ENCODE measurements at places on chromosomes 11 and 22.
A peak's percentile ranks its signal among the peaks of the same experiment; 100 is the strongest.

- DNase-seq, result peak; percentile 74
These were observed 21.9 kb downstream of the ZMAT5 start for GRCh38 chr22:29744902-29745301.

- DNase-seq, result peak; percentile 81
These were observed 10.6 kb downstream of the LRRC51 start for GRCh38 chr11:72091292-72091691.

GRCh38 chr22:49142296-49142695 lies 685.4 kb downstream of the BRD1 start:
- DNase-seq, result no peak

DNA sequence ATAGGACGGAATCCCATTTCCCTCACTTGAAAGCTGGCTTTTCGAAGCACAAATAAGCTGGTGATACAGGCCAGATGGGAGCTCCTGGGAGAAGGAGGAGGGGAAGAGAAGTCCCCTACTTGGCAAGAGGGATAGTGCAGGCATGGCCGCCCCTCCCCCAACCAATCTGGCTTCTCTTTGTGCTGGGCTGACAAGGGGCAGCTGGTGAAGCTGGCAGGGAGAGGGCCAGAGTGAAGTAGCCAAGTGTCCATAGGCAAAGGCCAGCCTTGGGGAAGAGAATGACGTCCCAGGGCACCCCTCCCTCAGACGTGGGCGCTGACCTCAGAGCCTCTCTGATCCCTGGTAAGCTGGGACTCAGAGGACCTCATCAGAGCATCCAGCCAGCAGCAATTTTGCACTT lies 78.7 kb upstream of the GRAMD1B start:
- DNase-seq, result peak; percentile 93

DNA sequence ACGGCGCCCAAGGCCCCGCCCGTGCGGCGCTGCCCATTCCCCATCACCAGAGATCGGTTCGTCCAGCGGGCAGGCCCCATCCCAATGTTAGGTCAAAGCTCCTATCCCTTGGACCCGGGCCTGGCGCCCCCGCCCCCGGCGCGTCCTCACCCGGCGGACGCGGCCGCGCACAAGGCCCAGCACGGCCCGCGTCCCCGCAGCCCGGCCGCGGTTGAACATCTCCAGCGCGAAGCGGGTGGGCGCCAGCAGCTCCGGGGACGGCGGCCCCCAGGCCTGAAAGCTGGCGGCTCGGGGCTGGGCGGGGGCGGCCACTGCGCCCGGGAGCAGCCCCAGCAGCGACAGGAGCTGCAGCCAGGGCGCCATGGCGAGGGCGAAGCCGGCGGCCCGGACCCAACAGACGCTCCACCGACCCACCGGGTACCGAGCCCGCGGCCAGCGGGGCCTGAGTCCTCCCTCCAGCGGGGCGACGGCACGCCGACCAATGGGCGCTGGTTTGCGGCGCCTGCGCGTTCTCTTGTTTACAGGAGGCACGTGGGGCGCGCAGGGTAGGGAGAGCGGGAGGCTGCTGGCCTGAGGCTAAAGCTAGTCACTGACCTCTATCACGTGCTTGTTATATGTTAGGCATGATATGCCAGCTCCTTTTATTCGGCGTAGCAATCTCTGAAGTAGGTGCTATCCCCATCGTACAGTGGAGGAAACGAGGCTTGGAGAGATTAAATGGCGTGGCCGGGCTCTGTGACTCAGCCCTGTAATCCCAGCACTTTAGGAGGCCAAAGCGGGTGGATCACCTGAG lies at the start of gene CTSF:
TSS of gene CTSF (minus strand) at position 483 of the 793 bp plus-strand sequence. CDS start at position 363, 120 bp downstream.
- DNase-seq, result peak; percentile 94

DNA sequence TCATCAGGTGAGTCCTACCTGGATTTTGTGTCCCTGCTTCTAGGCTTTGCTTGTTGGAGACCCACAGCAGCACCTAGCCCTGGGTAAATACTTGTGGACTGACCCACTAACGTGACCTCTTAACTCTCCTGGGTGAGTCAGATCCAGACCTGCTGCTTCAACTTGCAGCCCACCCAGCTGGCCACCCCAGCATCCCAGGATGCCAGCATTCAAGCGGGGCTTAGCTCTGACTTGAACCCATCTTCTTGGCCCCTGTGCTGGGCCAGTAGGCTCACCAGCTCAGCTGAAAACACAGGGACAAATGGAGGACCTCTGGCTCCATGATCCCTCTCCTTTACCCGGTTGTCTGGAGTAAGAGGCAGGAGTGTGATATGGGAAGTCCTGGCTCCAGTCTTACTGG lies 33.5 kb downstream of the PARVG start:
- DNase-seq, result no peak

- DNase-seq, result no peak
These were observed 182.9 kb upstream of the CTSC start for GRCh38 chr11:88520391-88520790.

- DNase-seq, result peak; percentile 48
These were observed 85.0 kb downstream of the SERGEF start for GRCh38 chr11:17927681-17928343.

DNA sequence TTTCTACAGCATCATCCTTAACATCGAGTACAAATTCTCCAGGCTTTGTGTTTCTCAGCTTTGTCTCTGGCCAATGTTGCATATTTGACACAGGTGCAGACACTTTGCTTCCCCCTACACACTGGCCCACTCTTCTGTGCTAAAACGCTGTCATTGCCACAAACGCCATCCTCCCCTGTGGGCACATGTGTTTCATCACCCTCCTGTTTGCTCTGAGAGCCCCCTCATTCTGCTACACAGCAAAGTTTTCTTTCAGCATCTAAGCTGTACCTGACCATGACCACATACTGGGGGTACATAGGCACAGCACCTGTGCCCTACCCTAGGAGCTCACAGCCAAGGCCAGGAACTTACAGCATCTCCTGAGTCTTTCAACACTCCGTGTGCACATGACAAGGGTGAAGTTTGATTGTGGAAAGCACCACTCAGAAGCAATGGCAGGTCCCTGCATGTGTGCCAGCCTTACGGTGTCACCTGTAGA lies 7.9 kb upstream of the IGLL5 start:
- DNase-seq, result no peak

- DNase-seq, result no peak
These were observed 5.1 kb upstream of the TIRAP start for GRCh38 chr11:126277780-126278179.

- DNase-seq, result no peak
These were observed 44.4 kb downstream of the FAT3 start for GRCh38 chr11:92269021-92269420.

DNA sequence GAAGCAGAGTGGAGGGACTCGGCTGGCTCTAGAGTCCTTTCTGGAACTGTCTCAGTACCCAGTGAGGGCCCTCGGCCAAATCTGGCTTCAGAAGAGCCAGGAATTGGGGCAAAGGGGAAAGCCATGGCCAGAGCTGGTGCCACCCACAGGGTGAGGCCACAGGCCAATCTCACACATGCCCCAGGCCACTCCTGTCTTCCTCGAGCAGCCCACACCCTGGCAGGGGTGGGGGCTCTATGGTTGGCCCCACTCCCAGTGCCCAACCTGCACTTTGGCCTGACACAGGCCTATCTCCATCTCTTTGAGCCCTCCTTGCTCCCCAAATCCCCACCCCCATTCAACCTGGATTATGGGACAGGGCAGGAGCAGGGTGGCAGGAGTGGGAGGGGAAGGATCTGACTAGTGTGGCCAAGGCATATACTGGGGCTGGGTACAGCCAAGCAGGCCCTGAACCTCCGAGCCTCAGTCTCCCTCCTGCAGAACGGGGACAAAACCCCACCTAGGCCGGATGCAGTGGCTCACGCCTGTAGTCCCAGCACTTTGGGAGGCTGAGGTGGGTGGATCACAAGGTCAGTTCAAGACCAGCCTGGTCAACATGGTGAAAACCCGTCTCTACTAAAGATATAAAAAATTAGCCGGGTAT lies 6.9 kb downstream of the TST start:
- DNase-seq, result no peak

- no peak for DNase-seq
These were observed 423.0 kb downstream of the BRD1 start for GRCh38 chr22:49404576-49405241.

- DNase-seq, result peak; percentile 96
These were observed 109.5 kb downstream of the CCDC81 start for GRCh38 chr11:86483940-86484794.

GRCh38 chr11:64923151-64923661 lies 1.3 kb upstream of the PPP2R5B start:
- no peak for DNase-seq

- no peak for DNase-seq
These were observed 31.5 kb downstream of the EHF start for GRCh38 chr11:34652191-34652973.

DNA sequence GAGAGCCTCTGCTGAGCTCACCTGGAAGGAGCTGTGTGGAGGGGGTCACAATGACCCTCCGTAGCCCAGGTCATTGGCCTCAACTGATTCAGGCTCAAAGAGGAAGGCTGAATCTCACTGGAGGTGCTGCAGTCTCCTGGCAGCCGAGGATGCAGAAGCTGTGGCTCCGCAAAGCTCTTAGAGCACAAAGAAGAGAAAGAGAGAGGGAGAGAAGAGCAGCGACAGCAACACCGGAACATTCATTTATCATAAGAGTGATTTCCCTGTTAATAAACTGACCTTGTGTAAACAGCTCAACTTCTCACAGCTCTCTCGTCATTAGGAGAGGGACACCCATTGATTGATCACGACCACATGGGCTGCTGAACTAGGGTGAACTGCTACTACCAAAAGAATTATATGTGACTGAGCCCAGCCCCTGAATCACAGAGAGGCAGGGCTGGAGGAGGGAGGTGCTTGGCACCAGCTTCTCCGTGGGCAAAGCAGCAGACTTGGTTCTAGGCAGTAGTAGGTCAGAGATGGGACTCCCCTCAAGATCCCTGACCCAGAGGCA lies 281.7 kb downstream of the NXPE2 start:
- DNase-seq, result no peak

DNA sequence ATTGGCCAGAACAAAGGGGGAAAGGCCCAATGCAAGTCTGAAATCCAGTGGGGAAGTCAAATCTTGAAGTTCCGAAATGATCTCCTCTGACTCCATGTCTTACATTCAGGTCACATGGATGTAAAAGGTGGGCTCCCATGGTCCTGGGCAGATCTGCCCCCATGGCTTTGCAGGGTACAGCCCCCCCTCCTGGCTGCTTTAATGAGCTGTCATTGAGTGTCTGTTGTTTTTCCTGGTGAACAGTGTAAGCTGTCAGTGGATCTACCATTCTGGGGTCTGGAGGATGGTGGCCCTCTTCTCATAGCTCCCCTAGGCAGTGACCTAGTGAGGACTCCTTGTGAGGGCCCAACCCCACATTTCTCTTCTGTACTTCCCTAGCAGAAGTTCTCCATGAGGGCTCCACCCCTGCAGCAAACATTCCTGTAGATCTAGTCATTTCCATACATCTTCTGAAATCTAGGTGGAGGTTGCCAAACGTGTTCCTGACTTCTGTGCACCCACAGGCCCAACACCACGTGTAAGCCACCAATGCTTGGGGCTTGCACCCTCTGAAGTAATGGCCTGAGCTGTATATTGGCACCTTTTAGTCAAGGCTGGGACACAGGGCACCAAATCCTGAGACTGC lies 9.3 kb downstream of the CARD18 start:
- no peak for DNase-seq

- no peak for DNase-seq
These were observed 39.2 kb downstream of the BIRC2 start for GRCh38 chr11:102386136-102386734.

- no peak for DNase-seq
These were observed 27.7 kb downstream of the CD44 start for GRCh38 chr11:35166369-35167360.

DNA sequence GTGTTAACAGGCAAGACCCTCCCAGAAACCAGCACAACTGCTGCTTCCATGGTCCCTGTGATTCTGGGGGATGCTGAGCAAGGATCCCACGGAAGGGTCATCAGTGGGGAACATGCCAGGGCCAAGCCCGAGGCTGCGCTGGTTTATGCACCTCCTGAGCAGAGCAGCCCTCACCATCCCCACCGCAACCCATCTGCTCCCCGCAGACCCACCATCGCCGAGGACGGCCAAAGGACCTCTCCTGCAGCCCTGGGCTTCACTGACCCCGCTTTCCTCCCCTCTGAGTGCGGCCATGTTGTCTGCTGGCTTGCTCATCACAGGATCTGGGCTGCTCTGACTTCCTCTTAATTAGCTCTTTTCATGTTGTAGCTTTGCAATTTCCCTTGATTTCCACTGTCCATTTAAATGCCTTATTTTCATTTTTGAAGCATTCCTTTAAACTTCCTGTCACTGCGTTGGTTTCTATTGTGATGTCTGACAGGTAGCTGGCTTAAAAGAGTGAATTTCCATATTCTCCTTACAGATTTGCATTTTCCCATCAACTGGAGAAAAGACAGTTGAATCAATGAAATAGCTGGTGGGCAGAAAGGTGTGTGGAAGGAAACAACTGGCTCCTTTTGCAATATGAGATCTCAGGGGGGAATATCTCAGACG lies 14.9 kb downstream of the TP53AIP1 start:
- DNase-seq, result no peak

DNA sequence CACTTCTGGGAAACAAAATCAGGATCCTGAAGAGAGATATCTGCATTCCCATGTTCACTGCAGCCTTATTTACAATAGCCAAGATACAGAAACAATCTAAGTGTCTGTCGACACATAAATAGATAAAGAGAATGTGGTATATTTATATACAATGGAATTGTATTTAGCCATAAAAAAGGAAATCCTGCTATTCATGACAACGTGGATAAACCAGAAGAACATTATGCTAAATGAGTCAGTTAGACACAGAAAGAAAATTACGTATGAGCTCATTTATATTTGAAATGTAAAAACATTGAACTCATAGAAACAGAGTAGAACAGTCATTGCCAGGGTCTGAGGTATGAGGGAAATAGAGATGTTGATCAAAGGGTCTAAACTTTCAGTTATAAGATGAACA lies 6.1 kb downstream of the MRPL17 start:
- DNase-seq, result no peak

DNA sequence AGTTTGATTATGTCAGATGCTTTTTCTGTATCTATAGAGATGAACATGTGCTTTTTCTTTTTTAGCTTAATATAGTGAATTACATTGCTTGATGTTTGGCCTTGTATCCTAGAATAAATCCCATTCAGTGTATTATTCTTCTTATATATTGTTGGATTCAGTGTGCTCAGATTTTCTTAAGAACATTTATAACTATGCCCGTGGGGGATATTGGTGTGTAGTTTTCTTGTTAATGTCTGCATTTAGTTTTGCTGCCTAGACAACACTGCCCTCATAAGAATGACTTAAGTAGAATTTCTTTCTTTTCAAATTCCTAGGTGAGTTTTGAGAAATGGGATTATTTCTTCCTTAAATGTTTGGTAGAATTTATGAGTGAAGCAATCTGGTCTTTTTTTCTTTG lies 98.5 kb downstream of the TMEM135 start:
- no peak for DNase-seq

DNA sequence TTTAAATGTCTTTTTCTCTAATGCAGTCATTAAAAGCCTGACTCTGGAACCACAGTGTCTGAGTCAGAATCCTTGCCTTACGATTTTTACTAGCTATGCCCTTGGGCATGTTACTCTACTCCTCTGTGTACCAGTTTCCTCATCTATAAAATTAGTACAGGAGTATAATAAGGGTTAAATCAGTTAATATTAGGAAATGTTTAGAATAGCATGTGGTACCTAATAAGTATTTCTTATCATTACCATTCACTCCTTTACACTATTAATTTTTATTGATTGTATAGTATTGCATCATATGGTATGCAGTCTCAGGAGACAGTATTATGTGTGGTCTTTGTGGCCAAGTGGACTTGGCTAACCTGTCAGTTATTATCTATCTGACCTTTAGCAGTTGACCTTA lies 68.2 kb downstream of the METTL15 start:
- no peak for DNase-seq
